IPS DF 19.7 (cell line): ENCODE measurements at places on chromosomes 12 and 14.
A peak's percentile ranks its signal among the peaks of the same experiment; 100 is the strongest.

- DNase-seq: no peak
Measured at GRCh38 chr12:56080556-56081138, 682 bp downstream of the ERBB3 start.

- DNase-seq: no peak
Measured at GRCh38 chr12:67573566-67573965, 75.0 kb upstream of the DYRK2 start.

DNA sequence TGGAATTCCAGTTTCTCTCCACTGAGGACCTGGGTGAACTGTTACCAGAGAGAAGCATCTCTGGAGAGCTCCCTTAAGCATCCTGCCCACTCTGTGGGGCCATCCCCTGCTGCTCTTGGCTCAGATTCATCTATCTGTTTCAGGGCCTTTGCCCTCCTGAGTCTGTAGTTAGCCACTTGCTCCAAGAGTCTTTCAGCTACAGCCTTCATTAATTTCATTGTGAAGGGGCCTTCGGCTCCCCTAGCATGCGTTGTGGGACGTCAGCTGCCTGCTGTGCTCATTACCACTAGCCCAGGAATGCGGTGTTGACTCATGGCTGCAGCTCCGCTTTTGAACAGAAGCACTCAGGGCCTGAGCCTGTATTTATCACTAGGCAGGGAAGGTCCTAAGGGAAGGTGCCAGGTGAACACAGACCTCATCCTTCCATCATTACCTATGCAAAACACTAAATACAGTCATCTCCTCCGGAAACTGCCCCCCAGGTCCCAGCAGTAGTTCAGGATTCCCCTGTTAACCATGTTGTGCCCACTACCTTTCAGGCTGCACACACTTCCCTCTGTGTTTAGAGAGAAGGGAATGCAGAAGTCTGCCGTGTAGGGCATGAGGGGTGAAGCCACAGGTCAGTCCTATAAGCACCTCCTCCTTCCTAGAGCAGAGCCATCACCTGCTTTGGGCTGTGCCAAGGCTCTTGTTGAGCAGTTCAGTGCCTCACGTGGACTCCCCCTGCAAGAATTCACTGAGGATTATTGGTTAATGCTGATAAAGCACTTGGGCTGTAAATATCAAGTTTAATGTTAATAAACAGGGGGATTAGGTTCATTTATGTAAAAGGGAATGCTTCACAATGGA, 191.4 kb downstream of the CACNA1C start:
- peak; percentile 47 for DNase-seq

GRCh38 chr12:38890102-38890855, 15.1 kb downstream of the CPNE8 start:
- no peak for DNase-seq

DNA sequence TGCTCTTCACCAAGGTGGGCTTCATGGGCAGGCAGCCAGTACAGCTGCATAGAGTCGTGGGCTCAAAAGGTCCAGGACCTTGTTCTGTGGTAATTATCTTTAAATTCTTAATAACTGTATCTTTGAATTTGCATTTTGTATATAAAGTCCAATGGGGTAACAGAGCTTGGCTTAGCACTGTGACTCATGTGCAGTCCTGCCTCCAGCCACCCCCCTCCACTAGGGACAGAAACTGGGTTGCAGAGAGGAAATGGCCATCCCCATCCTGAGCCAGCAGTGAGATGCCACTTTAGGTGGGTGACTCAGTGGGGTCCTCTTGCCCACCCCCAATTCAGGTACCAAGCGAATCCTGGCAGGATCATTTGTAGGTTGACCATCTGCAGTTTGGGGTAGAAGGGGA, 48.1 kb downstream of the EPS8 start:
- no peak for DNase-seq

DNA sequence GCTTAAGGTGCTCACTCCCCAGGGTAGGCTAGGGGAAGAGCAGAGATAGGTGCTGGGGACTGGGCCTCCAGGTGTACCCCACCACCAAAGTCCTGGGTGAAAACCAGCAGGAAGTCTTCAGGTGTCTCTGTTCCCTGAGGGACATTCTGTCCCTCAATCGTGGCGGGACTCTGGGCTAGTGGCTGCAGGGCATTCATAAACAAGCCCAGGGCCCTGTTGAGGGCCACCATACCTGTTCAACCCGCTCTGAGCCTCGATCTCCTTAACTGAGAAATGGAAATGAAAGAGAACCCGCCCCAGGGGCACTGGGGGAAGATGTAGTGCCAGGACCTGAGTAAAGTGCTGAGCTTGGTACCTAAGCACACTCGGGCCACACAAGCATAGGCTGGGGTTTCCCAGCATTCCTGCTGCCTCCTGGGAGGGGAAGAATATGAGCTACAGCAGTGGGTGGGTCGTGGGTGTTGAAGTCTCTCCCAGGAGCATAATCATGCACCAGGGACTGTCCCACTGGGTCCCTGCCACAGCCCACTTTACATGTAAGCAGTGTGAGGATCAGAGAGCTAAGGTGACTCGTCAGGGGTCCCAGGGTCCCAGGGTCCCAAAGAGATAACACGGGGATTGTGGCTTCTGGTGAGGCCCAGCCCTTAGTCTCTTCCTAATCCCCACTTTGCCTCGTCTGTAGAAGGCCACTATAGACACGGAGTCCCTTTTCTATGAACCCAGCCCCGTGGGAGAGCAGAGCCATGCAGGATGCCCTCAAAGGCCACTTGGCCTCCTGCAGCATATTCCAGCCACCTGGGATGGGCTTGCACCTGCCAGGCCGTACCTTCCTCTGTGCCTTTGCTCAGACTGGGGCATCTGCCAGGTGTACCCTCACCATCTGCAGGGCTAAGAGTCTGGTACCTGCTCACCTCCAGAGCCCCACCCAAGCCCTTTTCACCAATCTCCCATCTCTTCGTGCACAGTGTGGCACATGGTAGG, 14.4 kb downstream of the FAM222A start:
- DNase-seq: no peak

GRCh38 chr12:40216516-40217288, 8.1 kb upstream of the LRRK2 start:
- DNase-seq: no peak

GRCh38 chr12:45503899-45504298, 225.6 kb upstream of the ARID2 start:
- no peak for DNase-seq

DNA sequence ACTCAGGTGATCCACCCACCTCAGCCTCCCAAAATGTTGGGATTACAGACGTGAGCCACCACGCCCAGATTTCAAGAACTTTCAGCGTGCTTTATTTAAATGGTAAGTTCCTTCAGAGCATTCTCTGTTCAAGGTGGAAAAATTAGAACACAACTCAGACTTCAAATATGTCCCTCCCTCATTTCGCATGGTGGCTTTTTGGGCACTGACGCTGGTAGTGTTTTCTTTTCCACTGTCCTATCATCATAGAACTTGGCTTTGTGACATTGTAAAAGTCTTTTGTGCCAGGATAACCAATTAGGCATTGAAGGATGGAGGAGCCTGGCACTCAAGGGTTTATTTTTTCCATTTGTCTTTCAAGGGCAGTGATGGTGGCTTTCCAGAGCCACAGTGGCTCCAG, 190.8 kb downstream of the NUAK1 start:
- DNase-seq: no peak

- no peak for DNase-seq
Measured at GRCh38 chr12:97216848-97217247, 245.8 kb upstream of the RMST start.

GRCh38 chr12:113135178-113136127, at the start of gene RASAL1:
Gene RASAL1 (minus strand): TSS chr12:113135761. CDS start chr12:113135462, 299 bp downstream.
- DNase-seq: no peak

GRCh38 chr14:91311284-91311662, 66.8 kb upstream of the GPR68 start:
- no peak for DNase-seq

- DNase-seq: no peak
Measured at GRCh38 chr12:15592934-15593333, 196.3 kb downstream of the EPS8 start.

GRCh38 chr12:109768901-109769670, 55.5 kb downstream of the FAM222A start:
- DNase-seq: no peak

GRCh38 chr14:20684662-20685456, 499 bp downstream of the RNASE4 start:
- DNase-seq: no peak

- no peak for DNase-seq
Measured at GRCh38 chr12:77294016-77294415, 228.6 kb upstream of the E2F7 start.

DNA sequence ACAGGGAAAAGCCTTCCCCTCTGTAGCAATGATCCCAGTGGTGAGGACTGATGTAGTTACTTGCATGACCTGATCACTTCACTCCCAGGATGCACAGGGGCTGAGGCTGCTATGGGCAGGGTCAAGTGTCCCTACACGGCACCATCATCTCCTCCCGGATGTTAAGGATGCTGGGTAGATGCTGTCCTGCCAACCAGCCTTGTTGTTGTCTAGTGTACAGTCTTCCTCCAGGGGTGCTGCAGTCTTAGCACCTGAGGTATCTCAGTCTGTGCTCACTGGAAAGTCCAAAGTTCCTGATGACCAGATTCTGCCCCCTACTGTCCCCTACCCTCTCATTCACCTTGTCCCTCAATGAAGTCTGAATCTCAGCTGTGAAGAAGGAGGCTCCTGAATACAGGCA, 20.1 kb downstream of the CPM start:
- no peak for DNase-seq

- DNase-seq: no peak
Measured at GRCh38 chr12:1553987-1554982, 40.1 kb downstream of the FBXL14 start.

DNA sequence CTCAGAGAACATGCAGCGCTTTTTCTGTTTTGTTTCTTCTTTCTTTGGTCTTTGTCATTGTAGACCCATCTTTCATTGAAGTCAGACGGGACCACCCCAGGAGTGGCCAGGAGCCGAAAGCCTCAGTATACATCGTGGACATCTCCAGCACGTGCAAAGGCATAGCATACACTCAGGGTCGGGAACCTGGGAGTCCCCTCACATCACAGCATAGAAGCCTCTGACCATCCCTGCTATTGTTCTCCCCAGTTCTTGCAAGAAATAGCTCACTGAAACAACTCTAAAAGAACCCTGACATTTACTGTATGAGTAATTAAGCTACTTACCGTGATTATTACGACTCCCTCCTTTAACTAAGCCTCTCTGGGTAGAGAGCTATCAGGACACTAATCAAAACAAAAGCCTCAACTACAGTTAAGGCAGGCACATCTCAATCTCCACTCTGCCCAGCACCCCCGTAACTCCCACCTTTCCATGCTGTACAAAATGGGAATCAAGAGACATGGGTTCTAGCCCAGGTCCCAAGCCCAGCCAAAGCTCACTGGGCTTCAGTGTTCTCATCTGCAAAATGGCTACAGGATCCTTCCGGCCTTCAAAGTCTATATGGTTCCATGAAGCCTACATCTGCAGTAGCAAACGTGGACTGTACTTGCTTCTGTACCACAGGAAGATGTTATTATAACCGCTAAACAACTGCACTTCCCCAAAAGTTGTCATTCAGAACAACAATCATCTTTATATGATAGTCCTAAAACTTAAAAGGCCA, 6.7 kb downstream of the CCDC88C start:
- DNase-seq: no peak

- DNase-seq: no peak
Measured at GRCh38 chr12:71725011-71725410, 29.7 kb upstream of the RAB21 start.

- no peak for DNase-seq
Measured at GRCh38 chr12:107032266-107032665, 45.3 kb upstream of the MTERF2 start.

- no peak for DNase-seq
Measured at GRCh38 chr14:39016733-39017095, 86.3 kb downstream of the SEC23A start.

- DNase-seq: no peak
Measured at GRCh38 chr14:71460091-71460490, 472.1 kb upstream of the RGS6 start.

- DNase-seq: no peak
Measured at GRCh38 chr12:5489017-5489416, 57.1 kb downstream of the NTF3 start.

GRCh38 chr14:94535506-94535905, 25.7 kb upstream of the SERPINA4 start:
- no peak for DNase-seq

- DNase-seq: no peak
Measured at GRCh38 chr14:63295231-63295685, 23.5 kb downstream of the GPHB5 start.

DNA sequence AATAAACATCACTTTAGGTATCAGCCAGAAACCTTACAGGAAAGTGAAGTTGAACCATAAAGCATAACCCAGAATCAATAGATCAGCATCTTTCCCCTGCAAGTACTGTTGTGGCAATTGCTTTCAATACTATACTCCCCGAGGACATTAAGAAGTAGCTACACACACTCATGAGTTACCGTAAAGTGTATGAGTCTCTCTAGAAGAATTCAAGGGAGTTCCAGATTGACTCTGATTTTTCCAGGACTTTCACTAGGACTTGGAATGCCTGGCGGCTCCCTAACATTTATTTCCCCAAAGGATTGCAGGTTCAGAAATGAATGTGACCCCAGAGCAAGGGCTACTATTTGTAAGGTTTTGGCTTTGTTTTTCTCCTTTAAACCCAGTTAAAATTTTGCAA, 465.4 kb upstream of the MDGA2 start:
- DNase-seq: no peak

- peak; percentile 35 for DNase-seq
Measured at GRCh38 chr14:31122921-31123320, 84.7 kb downstream of the HECTD1 start.

DNA sequence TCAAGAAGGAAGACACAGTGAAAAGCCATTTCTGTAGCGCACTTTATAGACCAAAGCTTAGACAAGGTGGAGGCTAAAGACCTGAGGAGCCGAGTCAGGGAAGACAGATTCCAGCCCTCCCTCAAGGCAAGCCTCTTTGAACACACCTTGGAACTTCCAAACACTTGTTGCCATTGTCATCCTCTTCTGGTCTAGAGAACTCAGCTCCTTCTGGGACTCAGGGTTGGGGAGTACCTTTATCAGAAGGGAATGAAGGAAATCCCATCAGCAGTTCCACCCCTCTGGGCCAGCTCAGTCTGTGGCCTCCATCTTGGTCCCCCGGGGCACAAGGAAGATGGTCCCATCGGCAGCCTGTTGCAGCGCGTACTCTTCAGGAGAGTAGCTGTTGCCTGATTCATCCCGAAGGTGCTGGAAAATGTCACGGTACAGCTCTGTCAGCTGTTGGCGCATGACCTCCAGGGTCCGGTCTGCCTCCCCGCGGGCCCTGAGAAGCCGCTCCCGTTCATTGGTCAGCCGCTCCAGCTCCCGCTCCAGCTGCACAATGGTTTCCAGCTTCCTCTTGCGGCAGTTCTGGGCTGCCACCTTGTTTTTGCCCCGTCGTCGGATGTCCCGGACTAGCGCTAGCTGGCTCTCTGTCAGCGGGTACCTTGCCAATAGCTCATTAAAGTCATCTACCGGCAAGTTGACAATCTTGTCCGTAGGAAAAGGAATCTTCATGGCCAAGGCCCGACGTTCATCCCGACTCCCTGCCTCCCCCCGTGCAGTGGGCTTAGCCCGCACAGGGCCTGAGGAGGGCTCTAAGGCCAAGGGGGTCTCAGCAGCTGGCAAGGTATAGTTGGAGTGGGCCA, 8.5 kb downstream of the NFE2 start:
- no peak for DNase-seq
